ENCODE measurements at places on chromosomes 13 and 19.

DNA sequence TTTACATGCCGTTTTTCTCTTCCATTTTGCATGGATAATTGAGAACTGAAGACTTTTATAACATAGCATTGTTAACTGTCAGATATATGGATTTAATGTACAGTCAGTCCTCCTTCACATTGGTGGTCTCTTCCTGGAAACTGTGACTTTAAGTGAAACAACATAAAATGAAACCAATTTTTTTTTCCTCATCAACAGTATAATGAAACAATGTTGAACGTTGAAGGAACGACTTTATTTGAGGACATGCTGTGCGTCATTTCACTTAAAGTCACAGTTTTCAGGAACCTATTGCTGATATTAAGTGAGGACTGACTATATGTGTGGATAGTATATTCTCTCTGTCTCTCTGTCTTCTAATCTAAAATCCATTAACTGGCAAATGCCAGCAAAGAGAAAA lies 54.8 kb downstream of the COG3 start:
- no peak for DNase-seq

GRCh38 chr19:14383661-14384555 lies 2.7 kb downstream of the ADGRE5 start:
- peak; percentile 30 for DNase-seq

DNA sequence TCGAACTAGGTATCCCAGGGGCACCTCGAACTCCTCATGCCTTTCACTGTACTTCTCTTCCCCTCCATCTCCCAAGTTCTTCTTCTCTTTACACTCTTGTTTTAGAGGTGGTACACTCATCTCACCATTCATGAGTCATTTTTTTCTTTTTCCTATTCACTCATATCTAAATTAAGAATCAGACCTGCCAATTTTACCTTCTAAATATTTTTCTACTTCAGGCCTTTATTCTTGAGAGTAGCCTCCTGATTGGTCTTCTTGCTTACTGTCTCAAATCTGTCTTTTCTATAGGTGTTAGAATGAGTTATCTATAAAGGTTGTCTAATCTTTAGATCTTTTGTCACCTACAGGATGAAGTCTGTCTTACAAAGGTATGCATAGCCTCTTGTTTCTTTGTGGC lies 20.7 kb downstream of the TDRD3 start:
- no peak for DNase-seq

- DNase-seq: no peak
Measured at GRCh38 chr19:18102916-18103542, 5.5 kb downstream of the MAST3 start.

GRCh38 chr19:19463348-19464117 lies 51.8 kb downstream of the TSSK6 start:
- no peak for DNase-seq

- no peak for DNase-seq
Measured at GRCh38 chr13:54183166-54183565, 1154.6 kb downstream of the OLFM4 start.

DNA sequence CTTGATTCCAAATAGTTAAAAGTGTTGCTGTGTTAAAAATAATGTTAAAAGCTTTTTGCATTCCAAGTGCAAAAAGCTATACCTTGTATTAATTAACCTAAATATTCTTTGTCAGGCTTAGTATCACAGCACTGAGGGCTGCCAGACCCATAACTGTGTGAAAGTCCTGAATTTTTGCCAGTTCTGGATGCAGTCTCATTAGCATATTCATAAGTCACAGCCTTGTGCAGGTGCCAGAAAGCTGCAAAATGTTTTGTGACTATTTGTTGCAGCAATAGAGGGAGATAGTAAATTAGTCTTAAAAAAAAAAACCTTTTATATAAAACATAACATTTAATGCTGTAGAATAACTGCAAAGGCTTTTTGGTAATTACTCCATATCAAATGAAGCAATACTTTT lies 56.6 kb downstream of the SLITRK1 start:
- no peak for DNase-seq

- no peak for DNase-seq
Measured at GRCh38 chr19:41932720-41933332, 4.6 kb upstream of the ERFL start.

DNA sequence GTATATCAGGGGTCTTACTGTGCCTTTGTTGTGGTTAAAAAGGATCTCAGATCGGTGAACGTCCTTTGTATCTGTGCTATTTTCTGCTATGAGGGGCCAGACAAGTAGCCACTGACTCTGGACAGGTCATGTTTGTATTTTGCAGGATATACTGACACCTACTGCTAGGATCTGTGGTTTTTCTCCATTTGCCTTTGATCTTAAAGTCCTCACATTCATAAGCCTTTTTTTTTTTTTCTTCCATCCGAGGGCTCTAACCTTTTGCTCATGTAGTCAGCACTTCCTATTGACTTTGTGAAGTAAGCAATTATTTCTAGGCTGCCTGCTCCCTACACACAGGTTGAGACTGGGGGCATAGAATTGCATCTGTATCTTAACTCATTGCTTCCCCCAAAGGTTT lies 106.2 kb downstream of the SLITRK5 start:
- DNase-seq: no peak

GRCh38 chr13:31965361-31966066 lies 66.1 kb upstream of the FRY start:
- DNase-seq: no peak

- no peak for DNase-seq
Measured at GRCh38 chr19:2246014-2246620, 3.0 kb upstream of the AMH start.

DNA sequence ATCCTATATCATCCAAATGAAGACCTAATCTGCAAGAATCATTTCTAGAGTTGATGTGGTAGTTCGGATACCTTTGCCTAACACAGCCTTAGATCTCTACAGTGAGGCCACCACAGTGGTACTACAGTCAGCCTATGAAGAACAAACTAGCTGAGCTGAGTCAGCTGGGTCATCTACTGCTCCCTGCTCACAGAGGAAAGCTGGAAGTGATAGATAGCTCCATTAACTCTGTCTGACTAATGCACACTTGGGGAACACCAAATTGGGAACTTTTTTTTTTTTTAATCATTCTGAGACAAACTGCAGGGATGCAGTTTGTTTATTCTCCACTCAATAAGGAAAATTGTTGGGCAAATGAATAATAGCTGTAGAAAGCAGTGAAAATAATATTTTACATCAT lies 1160.6 kb downstream of the PCDH9 start:
- no peak for DNase-seq

- DNase-seq: peak; percentile 68
Measured at GRCh38 chr19:18589380-18590272, 1.0 kb downstream of the REX1BD start.

DNA sequence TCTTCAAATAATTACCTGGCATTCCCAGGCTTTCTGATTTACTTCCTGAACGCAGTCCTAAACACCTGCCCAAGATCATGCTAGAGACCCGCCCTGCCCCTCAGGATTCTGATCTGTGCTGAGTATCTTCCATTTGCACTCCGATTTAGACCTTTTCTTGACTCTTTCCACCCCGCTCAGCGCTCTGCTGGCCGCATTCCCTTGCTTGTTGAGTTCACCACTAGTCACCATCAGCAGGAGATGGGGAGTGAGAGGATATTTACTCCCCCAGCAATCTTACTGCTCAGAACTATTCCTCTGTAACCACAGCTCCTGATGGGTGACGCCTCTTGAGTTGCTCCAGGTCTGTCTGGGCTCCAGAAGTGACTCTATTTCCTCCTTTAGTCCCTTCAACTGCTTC lies 419.4 kb upstream of the MIR17HG start:
- no peak for DNase-seq

GRCh38 chr19:54179262-54179852 lies 6.4 kb upstream of the TMC4 start:
- DNase-seq: no peak

DNA sequence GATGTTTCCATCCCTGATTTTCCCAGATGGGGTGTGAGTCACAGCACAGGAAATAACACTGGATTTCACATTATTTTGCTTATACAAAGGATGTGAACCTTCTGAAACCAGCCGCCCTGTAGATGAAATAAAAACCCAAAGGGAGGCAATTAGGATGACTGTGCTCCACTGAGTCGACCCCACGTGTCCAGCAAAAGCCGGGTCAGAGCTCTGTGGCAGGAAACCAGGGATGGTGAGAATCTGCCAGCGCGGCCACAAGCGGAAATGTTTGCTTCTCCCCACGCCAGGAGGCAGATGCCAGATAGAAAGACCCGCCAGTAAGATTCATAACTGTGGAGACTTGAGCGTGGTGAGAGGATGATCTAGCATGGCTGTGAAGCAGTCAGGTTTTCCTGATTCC lies 764.4 kb downstream of the LIG4 start:
- no peak for DNase-seq

DNA sequence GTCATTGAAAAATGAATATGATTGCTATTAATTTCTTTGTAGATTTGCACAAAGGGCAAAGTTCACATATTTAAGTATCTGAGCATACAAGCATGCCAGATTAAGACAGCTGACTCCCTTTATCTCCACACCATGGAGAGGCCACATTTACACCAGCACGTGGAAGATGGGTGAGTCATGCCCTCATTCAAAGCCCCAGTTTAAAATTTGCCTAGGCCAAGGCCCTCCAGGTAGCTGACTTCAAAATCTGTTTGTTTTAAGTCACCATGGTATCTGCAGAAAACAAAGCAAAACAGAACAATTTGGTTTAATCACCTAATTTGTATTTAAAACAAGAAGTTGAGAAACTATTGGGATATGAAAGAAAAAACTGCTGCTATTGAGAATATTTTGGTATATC lies 109.2 kb downstream of the ESD start:
- peak; percentile 48 for DNase-seq

DNA sequence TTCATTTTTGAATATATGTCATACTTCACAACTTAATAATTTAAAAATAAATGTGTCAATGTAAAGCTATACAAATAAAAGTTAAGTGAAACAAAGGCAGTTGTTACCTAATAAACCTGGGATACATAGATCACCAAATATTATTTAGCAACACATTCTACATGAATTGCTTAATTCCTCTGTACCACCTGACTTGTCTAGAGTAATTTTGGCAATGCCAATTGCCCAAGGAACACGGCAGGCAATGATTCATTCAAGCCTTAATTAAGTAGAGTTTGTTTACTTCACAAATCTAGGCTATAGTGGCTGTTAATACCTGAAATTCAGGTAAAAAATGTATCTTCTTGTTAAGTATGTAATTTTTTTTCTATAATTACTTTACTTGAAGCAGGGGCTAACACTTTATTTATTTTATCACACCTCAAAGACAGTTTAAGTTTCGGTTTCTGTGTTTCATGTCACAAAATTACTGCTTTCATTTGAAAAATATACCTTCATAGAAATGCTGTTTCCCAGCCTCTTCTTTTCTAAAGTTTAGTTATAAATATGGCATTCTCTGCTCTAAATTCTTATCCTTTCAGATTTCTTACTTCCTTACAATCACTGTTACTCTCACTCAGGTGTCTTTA lies 705.7 kb downstream of the SLITRK5 start:
- DNase-seq: no peak

GRCh38 chr13:63448692-63449091 lies 2033.0 kb upstream of the PCDH20 start:
- no peak for DNase-seq

- DNase-seq: no peak
Measured at GRCh38 chr19:47520839-47521238, 6.0 kb upstream of the NAPA start.

DNA sequence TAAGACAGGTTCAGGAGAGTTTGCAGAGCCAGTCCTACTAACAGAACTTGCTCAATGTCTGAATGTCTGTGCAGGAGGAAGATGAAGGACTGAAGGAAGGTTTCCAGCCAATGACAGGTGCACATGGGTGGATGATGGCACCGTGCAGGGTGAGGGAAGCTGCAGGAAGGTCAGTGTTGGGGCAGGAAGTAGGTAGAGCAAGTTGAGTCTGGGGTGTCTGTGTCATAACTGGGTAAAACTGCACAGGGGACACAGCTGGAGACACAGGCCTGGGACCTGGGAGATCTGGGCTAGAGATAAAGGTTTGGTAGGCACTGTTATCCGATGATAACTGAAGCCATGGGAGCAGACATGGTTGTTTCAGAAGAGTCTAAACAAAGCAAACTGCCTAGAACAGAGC lies 116.9 kb downstream of the USP12 start:
- DNase-seq: no peak

GRCh38 chr19:19304186-19304965 lies 15.9 kb downstream of the SUGP1 start:
- DNase-seq: no peak

- no peak for DNase-seq
Measured at GRCh38 chr19:10201176-10201575, 6.4 kb upstream of the DNMT1 start.

DNA sequence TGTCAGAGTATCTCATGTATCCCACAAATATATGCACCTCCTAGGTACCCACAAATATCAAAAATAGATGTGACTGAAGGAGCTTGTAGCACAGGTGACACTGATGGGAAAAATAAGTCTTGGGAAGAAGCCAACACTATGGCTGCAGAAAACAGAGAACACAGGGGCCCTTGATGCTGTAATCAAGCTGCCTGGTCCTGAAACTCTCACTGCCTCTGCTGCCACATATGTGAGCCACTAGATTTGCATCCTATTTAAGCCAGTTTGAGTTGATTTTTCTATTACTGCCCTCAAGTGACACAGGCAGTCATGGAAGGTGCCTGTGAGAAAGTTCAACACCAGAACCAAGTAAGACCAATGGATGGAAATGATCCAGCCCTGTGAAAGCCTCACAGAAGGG lies 720.8 kb downstream of the UQCRFS1 start:
- no peak for DNase-seq

GRCh38 chr13:97911311-97912138 lies 42.0 kb upstream of the IPO5 start:
- DNase-seq: no peak

DNA sequence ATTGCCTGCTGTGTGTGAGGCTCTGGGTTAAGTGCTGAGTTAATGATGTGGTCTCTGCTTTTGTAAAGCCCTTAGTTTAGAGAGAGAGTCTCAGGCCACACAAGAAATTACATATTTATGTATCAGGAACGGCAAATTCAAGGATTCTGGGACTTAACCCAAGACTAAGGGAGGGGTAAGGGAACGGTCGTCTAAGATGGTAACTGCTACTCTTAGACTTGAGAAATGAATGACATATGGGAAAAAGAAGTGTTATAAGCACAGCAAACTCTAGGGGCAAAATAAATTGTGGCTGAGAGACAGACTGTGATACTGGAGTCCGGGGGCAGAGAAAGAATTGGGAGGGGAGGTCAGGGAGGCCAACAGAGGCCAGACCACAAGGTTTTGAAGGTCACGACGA lies 10.2 kb downstream of the VSIG10L start:
- no peak for DNase-seq

- peak; percentile 7 for DNase-seq
Measured at GRCh38 chr19:35828692-35829301, 16.2 kb upstream of the PRODH2 start.

DNA sequence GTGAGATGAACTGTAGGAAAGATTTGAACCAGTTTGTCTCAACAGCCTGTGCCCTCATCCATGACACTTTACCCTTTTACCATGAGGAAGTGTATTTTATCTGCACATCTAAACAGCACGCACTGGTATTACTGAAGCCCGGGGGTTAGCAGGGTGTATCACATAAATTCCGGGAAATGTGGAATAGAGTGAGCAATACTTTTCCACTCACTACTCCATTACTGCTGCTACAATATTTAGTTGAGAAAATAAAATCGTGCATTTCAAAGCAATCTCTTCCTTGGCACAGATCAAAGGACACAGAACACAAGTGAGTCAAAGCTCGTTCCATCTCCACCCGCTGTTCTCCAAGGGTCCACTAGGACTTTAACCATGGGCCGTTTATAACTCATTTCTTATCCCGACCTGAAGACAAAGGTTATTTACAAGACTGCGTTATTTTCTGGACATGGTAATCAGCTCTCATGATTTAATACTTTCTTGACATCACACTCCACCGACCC lies 35.2 kb downstream of the STK24 start:
- no peak for DNase-seq

- no peak for DNase-seq
Measured at GRCh38 chr19:6374161-6374709, 1.5 kb downstream of the PSPN start.

Measured in hematopoietic multipotent progenitor cell treated with erythropoietin and hydrocortisone succinate and interleukin-3 and kit ligand, for 15 days (in vitro differentiated cells).